H1 (cell line): ENCODE measurements at places on chromosomes 11 and 22.

DNA sequence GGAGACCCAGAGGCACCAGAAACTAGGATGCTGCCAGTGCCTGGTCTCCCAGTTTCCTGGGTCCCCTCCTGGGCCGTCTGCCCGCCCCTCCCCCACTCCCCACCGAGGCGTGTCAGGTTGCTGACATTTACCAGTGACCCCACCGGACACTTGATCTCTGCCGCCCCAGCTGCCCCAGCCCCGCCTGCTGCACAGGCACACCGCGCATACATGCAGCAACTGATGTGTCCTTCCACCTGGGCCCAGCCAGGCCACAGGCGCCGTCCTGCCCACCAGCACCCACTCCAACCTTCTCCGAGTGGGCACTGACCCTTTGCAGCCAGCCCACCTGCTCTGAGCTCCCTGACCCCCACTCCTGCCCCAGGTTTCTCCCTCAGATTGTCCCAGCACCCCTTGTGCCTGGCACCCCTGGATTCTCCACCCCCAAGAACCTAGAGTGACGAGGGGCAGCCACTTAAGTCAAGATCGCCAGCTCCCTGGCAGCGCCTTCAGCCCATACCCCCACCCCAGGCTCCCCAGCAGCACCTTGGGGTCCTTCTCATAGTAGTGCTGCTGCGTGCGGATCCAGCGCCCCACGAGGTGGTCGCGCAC, 548 bp downstream of the PYGM start:
- no peaks in the 10 kb centered on the region for H3K27me3 ChIP-seq
- H3K4me3 ChIP-seq: peak overlapping the region; percentile 23
- no peak for DNase-seq
- H3K4me1 ChIP-seq: peaks cover 18% of the 10 kb centered on the region

GRCh38 chr11:69393178-69393832, 88.2 kb upstream of the LINC01488 start:
- no peak overlapping the region for H3K4me3 ChIP-seq
- no peak for DNase-seq
- H3K4me1 ChIP-seq: no peaks in the 10 kb centered on the region
- no peaks in the 10 kb centered on the region for H3K36me3 ChIP-seq
- H3K27ac ChIP-seq: no peak overlapping the region
- no peaks in the 10 kb centered on the region for H3K27me3 ChIP-seq

DNA sequence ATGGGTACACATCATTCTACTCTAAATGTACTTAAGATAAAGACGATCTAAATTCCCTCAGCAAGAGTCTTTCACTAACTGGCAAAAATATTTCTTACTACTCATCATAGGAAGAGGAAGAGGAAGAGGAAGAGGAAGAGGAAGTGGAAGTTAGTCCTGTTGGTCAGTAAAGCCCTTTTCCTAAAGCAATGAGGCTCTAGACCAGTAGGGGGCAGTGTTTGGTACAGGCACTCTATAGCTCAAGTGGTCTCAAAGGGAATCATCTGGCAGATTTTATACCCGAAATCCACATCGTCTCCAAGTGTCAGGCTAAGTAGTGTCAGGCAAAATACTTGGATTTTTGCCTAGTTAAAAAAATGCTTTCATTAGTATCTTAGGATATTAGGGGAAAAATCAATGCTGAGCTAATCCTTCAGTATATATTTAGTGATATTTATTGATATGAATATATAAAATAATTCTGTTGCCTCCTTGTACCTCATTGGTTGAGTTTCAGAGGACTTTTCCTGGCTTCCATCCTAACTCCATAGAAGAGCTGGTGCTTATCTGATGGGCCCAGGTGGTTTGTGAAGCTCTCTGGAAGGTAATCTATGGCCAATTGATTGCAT, 7.7 kb downstream of the BLID start:
- H3K27me3 ChIP-seq: no peaks in the 10 kb centered on the region
- H3K36me3 ChIP-seq: no peaks in the 10 kb centered on the region
- DNase-seq: peak; percentile 77
- no peak overlapping the region for H3K4me3 ChIP-seq
- H3K27ac ChIP-seq: no peak overlapping the region
- H3K4me1 ChIP-seq: no peaks in the 10 kb centered on the region

- no peak for DNase-seq
- peaks cover 1% of the 10 kb centered on the region for H3K27me3 ChIP-seq
- H3K27ac ChIP-seq: no peak overlapping the region
- no peak overlapping the region for H3K4me3 ChIP-seq
- H3K36me3 ChIP-seq: no peaks in the 10 kb centered on the region
- H3K4me1 ChIP-seq: no peaks in the 10 kb centered on the region
Measured at GRCh38 chr11:102527684-102528083, 2.9 kb downstream of the MMP7 start.

DNA sequence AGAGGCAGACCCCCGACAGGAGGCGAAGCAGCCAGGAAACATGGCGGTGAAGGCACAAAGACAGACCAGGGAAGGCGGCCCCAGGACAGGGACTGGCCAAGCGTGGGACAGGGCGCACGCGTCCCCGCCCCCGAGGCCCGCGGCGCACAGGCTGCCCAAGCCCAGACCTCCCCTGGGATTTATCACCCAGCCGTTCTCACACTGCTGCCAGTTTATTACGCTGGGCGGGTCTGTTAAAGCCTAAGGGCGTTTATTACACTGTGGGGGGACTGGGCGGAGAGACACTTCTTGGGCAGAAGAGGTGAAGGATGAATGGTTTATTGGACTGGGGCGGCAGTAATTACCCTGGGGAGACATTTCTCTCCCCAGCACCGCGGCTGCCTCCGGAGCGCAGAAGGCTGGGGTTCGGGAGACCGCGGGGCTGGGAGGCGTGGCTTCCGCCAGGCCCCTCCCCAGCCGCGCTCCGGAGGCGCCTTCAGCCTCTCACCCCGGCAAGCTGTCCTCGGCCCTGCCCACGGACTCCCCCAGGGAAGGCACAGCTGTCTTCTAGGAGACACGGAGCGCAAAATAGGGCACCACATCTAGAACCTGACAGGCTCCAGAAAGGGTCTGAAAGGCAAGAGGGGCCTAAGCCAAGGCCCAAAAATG, 47.1 kb downstream of the SLC22A12 start:
- H3K36me3 ChIP-seq: peaks cover 6% of the 10 kb centered on the region; the same call in 1 of the 2 replicates
- H3K27me3 ChIP-seq: peaks cover 38% of the 10 kb centered on the region
- H3K27ac ChIP-seq: no peak overlapping the region
- H3K4me1 ChIP-seq: peaks cover 19% of the 10 kb centered on the region
- H3K4me3 ChIP-seq: peak overlapping the region; percentile 56
- peak; percentile 75 for DNase-seq

- no peaks in the 10 kb centered on the region for H3K36me3 ChIP-seq
- no peak overlapping the region for H3K27ac ChIP-seq
- H3K4me3 ChIP-seq: no peak overlapping the region
- peaks cover 21% of the 10 kb centered on the region for H3K4me1 ChIP-seq
- H3K27me3 ChIP-seq: no peaks in the 10 kb centered on the region
- DNase-seq: no peak
Measured at GRCh38 chr11:69968396-69969347, 109.4 kb upstream of the ANO1 start.

GRCh38 chr11:67584881-67585873, 1.6 kb downstream of the GSTP1 start:
- peak overlapping the region; percentile 75 for H3K27ac ChIP-seq
- peaks cover 30% of the 10 kb centered on the region for H3K4me1 ChIP-seq
- peaks cover 34% of the 10 kb centered on the region for H3K36me3 ChIP-seq
- peak overlapping the region; percentile 51 for H3K4me3 ChIP-seq
- H3K27me3 ChIP-seq: no peaks in the 10 kb centered on the region
- no peak for DNase-seq

DNA sequence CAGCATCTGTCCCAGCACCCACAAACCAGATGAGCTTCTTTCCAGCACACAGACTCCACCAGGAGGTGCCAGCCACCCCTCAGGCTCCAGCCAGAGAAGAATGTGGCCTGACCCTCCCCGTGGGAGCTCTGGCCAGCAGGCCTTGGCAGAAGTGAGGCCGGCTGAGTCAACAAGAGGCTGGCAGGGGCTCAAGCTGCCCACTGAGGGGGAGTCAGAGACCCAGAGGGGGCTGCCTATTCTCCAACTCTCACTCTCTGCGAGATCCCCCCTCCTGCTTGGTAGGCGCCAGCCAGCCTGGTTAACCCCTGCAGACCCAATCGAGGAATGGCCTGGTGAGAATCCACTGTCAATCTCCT, 10.6 kb upstream of the CDC42EP1 start:
- no peaks in the 10 kb centered on the region for H3K27me3 ChIP-seq
- H3K4me3 ChIP-seq: no peak overlapping the region
- H3K36me3 ChIP-seq: no peaks in the 10 kb centered on the region
- H3K4me1 ChIP-seq: peaks cover 25% of the 10 kb centered on the region
- DNase-seq: no peak

- peaks cover 50% of the 10 kb centered on the region for H3K36me3 ChIP-seq
- H3K4me3 ChIP-seq: no peak overlapping the region
- no peaks in the 10 kb centered on the region for H3K27me3 ChIP-seq
- H3K4me1 ChIP-seq: no peaks in the 10 kb centered on the region
- no peak overlapping the region for H3K27ac ChIP-seq
Measured at GRCh38 chr11:62627713-62628112, 5.9 kb upstream of the B3GAT3 start.

DNA sequence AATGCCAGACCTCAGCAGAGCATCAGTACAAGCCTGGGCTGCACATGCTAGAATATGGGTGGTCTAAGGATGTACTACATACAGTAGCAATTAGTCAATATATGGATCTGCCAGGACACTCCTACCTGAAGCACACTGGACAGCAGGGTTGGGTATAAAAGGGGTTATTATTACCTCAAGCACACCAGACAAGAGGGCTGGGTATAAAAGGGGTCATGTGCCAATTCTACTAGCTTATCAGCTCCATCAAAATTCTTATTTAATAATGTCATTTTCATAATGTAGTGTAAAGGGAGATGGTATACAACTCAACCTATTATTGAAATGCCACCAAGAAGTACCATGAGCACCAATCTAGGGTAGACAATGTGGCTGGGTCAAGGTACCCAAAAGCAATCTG, 44.7 kb upstream of the PRODH start:
- H3K4me3 ChIP-seq: no peak overlapping the region
- H3K27ac ChIP-seq: no peak overlapping the region
- no peaks in the 10 kb centered on the region for H3K27me3 ChIP-seq
- DNase-seq: no peak
- H3K4me1 ChIP-seq: no peaks in the 10 kb centered on the region

DNA sequence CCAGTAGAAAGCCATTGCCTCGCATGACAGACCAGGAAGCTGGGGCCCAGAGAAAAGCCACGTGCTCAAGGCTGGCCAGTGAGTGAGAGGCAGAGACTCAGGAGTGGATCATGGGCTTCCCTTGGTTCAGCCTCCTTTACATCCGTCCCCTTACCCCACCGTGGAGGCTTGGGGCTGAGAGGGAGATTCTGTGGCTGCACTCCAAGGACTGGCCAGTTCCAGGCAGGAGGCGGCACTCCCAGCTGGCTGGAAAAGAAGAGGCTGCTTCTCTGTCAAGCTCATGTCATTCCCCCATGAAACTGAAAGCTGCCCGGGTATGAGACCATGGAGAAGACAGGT, 6.6 kb upstream of the ASCL2 start:
- peak; percentile 43 for DNase-seq
- no peak overlapping the region for H3K4me3 ChIP-seq
- H3K36me3 ChIP-seq: no peaks in the 10 kb centered on the region
- no peaks in the 10 kb centered on the region; the same call in 1 of the 2 replicates for H3K4me1 ChIP-seq

- DNase-seq: no peak
- no peaks in the 10 kb centered on the region for H3K36me3 ChIP-seq
- H3K27me3 ChIP-seq: no peaks in the 10 kb centered on the region
- no peaks in the 10 kb centered on the region for H3K4me1 ChIP-seq
- no peak overlapping the region for H3K27ac ChIP-seq
- H3K4me3 ChIP-seq: no peak overlapping the region
Measured at GRCh38 chr11:15179167-15179566, 64.4 kb downstream of the INSC start.

DNA sequence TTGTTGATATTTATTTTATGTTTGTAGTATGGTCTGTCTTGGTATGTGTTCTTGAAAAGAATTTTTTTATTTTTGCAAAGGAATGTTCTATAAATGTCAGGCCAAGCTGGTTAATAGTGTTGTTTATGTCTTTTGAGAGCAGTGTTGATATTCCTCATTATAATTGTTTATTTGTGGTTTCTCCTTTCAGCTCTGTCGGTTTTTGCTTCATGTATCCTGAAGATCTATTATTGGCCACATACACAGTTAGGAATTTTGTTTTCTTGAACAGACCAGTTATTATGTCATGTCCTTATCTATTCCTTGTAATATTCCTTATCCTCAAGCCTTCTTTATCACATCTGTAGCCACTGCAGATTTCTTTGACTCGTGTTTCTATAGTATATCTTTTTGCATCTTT, 56.5 kb downstream of the PDHX start:
- no peak overlapping the region for H3K4me3 ChIP-seq
- no peak for DNase-seq

GRCh38 chr11:110777775-110778174, 65.5 kb upstream of the ARHGAP20 start:
- no peaks in the 10 kb centered on the region for H3K36me3 ChIP-seq
- H3K4me3 ChIP-seq: no peak overlapping the region
- no peak for DNase-seq

DNA sequence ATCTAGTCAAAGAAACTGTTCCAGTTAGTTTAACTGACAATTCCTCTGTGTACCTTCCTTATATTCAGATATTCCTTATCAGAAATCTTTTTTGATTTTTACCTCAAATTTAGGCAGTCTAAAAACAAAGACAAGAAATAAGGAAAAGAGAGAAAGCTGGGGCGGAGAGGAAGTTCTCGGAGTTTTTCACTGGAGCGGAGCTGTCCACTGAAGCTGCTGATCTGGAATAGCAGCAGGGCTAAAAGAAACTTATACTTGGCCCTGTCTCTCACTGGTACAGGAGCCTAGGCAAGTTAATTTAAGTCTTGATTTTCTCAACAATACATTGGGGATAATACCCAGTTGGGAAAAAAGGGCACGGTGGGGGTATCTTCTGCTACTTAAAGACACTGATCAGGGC, 59.2 kb upstream of the CYP2D6 start:
- no peak for DNase-seq
- no peak overlapping the region for H3K27ac ChIP-seq
- peaks cover 12% of the 10 kb centered on the region for H3K4me1 ChIP-seq
- no peaks in the 10 kb centered on the region for H3K36me3 ChIP-seq

DNA sequence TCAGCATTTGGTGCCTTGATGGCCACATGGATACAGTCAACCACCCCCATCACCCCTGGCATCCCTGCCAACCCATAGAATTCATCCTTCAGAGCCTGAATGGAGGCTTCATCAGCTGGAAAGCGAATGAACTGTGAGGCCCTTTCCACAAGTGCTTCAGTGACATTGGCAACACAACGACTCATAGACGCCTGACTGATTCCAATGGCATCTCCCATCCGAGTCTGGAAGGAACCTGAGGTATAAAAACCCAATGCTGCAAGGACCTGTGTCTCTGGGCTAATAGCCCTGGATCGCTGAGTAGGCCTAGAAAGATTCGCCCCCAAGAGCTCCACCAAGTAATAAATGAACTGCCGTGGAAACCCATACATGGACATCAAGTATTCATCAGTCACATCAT, 1.3 kb downstream of the HARBI1 start:
- H3K4me1 ChIP-seq: no peaks in the 10 kb centered on the region; the same call in 1 of the 2 replicates
- no peak for DNase-seq
- H3K27me3 ChIP-seq: no peaks in the 10 kb centered on the region
- no peak overlapping the region for H3K4me3 ChIP-seq
- H3K36me3 ChIP-seq: no peaks in the 10 kb centered on the region
- no peak overlapping the region for H3K27ac ChIP-seq
